Stimulated activated CD8-positive, alpha-beta memory T cell treated with anti-CD3 and anti-CD28 coated beads, Interleukin-7, amount 100 ng/mL, for 1 hour (primary cell): ENCODE measurements at places on chromosomes 2 and 18.

DNA sequence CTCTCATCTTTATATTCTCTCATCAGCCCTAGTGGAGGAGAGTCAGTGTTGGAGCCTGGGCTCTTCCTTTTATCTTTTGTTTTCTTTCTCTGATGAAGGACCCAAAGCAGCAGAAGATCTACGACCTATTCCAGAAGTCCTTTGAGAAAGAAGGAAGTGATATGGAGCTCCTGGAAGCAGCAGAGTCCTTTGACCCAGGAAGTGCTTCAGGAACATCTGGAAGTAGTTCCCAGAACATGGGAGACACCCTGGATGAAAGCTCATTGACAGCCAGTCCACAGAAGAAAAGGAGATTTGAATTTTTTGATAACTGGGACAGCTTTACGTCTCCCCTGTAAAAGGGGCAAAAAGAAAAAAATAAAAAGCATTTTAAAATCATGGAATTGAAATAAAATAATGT is 16.0 kb upstream of the RPL37A start:
- no peak for DNase-seq

GRCh38 chr2:100142393-100142792 is at the start of gene AFF3:
AFF3 (minus strand) TSS chr2:100142590; CDS start chr2:100104454, 38,136 bp downstream.
- peak; percentile 4 for DNase-seq

DNA sequence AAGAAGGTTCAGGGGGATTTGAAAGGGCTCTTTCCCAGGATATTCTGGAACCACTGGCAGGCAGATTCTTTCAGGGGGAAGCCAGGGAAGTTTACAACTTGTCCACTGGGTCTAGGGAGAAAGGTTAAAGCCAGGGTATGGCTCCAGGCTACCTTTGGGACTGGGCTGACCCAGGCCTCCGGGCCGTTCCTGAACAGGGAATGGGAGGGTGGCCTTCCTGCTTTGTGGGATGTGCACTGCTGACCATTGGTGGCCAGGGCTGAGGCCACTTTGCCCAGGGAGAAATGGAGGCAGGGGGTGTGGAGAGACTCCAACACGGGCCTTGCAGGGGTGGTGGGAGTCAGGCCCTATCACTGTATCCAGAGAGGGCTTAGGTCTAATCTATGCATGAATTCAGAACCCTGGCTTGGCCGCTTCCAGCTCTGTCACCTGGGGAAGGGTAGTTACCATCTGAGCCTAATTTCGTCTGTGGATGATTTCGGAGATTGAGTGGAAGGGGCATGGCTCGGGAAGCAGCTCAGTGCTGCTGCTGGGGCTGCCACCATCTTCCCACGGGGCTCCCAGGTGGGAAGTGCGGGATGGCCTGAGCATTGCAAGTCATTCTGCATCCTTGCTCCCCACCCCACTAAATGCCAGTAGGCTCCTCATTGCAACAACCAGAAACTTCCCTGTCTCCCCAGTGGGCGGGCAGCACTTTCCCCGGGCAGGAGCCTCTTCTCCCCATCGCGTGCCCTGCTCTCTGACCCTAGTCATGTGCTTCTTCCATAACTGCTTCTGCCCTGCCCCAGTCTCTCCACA is 57.1 kb upstream of the OTOF start:
- no peak for DNase-seq

- DNase-seq = no peak
Observed at GRCh38 chr18:25175558-25176517, 176.1 kb downstream of the ZNF521 start.

DNA sequence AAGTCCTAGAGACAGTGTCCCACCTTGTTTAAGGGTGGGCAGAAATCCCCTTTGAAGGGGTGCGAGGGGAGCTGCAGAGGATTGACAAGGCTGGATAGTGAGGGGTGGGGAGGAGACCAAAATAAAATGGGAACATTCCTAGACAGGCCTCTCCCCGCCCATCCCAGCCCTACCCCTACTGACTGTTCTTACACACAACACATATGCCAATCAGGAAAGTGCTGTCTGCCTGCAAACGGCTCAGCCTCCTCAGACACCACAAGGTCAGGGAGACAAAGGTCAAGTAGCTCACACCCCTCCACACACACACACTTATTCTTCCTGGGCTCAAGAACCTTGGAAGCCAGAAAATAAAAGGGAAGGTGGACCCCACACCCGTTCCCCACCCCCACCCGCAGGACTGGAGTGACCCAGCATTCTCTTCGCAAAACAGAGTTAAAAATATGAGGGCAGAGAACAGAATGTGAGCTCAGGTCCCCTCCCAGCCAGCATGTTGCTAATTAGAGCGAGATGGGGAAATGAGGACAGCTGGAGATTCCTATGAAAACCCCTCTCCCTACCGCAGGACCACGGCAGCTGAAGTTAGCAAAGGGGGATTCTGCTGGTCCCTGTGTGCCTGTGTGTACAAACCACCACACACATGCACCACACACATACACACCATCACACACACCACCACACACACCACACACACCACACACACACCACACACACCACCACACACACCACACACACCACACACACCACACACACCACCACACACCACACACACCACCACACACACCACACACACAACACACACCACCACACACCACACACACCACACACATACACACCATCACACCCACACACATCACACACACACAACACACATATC is 197.8 kb downstream of the TNS1 start:
- no peak for DNase-seq

DNA sequence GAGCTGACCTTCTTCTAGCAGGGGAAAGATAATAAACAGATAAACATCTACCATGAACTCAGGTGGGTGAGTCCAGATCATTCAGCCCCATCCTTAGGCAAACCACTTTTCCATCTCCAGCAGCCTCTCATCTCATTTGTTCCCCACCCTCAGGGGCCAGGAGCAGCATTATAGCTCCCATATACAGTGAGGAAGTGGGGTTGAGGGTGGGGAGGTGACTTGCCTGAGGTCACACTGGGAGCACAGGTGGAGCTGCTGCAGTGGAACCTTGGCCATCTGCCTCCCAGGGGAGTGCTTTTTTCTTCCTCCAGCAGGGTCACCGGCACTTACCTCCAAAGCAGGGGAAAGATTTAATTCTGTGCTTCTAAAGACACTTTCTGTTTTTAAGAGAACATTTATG is 212.5 kb upstream of the SMAD2 start:
- no peak for DNase-seq

GRCh38 chr2:8028981-8029380 is 652.9 kb upstream of the ID2 start:
- DNase-seq = no peak

DNA sequence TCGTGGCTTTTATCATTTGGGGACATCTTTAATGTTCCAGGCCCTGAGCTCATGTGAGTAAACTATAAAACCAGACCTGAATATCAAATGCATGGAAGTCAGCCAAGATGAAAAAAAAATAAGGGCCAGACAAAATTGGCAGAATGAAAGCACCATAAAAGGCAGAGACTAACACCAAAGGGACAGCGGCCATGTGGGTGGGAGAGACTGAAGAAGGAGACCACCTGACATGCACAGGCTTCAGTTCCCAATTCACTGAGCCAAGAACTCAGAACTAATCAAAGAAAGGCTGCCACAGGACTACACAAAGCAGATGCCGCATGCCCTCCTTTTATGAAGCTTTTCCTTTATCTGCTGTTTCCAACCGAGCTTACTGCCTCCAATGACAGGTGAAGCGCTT is 267.1 kb downstream of the RAD51AP2 start:
- DNase-seq = no peak

- no peak for DNase-seq
Observed at GRCh38 chr2:4556135-4556896, 852.9 kb downstream of the DCDC2C start.

- no peak for DNase-seq
Observed at GRCh38 chr2:23404426-23404825, 19.4 kb downstream of the KLHL29 start.

- DNase-seq = no peak
Observed at GRCh38 chr2:161170958-161171932, 11.0 kb downstream of the TANK start.

DNA sequence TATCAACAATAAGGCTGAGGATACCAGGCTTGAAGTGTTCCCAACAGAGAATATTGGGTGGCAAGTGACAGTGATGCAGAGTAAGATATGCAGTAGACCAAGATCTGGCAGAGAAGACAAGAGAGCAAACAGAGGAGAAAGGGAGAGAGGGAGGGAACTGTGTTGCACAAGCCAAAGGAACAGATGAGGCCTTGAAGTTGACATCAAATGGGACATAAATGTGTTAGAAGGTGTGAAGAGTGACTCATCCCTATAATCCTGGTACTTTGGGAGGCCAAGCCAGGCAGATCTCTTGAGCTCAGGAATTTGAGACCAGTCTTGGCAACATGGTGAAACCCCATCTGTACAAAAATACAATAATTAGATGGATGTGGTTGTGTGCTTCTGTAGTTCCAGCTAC is 342.9 kb downstream of the PARD3B start:
- DNase-seq = no peak

- DNase-seq = no peak
Observed at GRCh38 chr2:27099334-27099955, 12.9 kb downstream of the KHK start.

- DNase-seq = no peak
Observed at GRCh38 chr2:61943251-61943650, 37.8 kb downstream of the COMMD1 start.
